Thoracic aorta (tissue), 2 donors: ENCODE measurements at places on chromosomes 4 and X.

DNA sequence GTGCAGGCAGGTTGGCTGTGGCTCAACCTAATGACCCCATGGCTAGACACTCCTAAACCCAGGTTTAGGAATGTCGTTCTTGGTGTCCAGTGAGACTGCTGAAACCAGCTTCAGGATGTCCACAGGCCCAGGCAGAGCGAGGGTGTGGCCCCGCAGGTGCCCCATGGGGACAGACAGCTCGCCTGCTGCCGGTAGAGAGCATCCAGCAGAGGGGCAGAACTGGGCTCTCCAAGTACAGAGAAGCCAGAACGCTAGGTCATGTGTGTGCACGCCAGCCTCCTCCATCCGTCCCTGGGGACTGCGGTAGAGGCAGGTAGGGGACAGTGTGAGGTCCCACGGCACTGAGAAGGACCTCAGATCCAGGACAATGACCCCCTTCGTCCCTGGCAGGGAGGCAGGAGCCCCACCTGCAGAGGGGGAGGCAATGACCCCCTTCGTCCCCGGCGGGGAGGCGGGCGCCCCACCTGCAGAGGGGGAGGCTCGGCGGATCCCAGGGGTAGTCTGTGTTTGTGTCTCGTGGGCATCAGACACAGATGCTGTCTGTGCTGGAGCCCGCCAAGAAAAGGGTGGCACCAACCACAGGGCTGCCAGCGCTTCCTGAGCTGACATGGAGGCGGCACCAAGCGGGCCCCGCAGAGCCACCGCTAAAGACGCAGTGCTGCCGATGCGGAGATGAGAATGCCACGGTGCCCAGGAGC is 118.4 kb downstream of the FAM53A start:
- no peaks in the 10 kb centered on the region for H3K36me3 ChIP-seq
- no peak overlapping the region for H3K27ac ChIP-seq
- H3K4me3 ChIP-seq: no peak overlapping the region
- no peak for DNase-seq
- H3K4me1 ChIP-seq: no peaks in the 10 kb centered on the region

DNA sequence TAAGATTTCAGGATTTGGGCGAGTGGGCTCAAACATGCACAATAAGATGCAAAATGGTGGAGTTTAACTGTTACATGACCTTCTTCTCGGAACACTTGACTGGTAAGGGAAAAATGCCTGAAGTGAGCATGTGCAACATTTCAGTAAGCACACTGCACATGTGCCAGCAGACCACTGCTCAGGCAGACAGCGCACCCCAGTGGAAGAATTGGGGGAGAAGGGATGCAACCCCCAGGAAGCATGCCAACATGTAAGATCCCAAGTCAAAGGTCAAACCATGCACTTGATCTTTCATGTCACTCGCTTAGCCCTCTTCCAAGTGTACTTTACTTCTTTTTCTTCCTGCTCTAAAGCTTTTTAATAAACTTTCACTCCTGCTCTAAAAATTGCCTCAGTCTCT is 256.3 kb downstream of the CENPC start:
- no peak overlapping the region for H3K4me3 ChIP-seq
- no peak overlapping the region for H3K27ac ChIP-seq
- no peaks in the 10 kb centered on the region for H3K4me1 ChIP-seq
- H3K27me3 ChIP-seq: no peaks in the 10 kb centered on the region

- H3K27me3 ChIP-seq: no peaks in the 10 kb centered on the region
- no peak overlapping the region for H3K27ac ChIP-seq
- H3K4me3 ChIP-seq: no peak overlapping the region
- no peaks in the 10 kb centered on the region for H3K36me3 ChIP-seq
- DNase-seq: no peak
Observed at GRCh38 chrX:12567857-12568256, 223.4 kb upstream of the PRPS2 start.

DNA sequence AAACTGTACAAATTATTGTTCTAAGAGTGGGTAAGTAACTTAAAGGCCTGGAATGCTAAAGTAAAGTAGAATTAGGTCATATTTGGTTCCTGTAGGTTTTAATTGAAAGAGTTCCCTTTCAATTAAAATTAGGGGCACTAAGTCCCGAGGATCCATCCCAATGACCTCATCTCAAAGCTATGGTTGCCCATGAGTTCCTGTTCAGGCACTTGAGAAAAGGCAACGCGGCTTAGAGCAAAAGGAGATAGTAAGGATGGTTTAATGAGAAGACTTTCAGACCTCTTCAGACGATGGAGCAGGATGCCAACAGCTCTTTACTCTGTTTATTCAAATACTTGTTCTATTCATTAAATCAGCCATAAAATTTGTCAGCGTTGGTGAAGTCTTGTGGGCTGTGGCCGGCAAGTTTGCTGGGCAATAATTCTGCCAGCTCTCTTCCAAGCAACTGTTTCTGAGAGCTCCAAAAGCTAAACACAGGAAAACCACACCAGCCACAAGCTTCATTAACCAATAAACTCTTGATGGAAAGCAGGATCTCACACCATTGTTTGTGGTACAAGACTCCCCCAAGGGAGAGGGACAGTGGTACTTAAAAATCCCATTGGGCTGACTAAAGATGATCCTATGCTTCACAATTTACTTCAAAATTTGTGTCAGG is 167.4 kb downstream of the COL4A6 start:
- H3K27ac ChIP-seq: no peak overlapping the region
- H3K27me3 ChIP-seq: no peaks in the 10 kb centered on the region
- H3K4me1 ChIP-seq: no peaks in the 10 kb centered on the region
- no peaks in the 10 kb centered on the region for H3K36me3 ChIP-seq

GRCh38 chr4:141309874-141310273 is 89.2 kb downstream of the ZNF330 start:
- no peak overlapping the region for H3K4me3 ChIP-seq
- no peak overlapping the region for H3K27ac ChIP-seq
- no peak for DNase-seq
- no peaks in the 10 kb centered on the region for H3K36me3 ChIP-seq

GRCh38 chr4:185787926-185788679 is 23.9 kb downstream of the SORBS2 start:
- no peaks in the 10 kb centered on the region for H3K36me3 ChIP-seq
- H3K27me3 ChIP-seq: no peaks in the 10 kb centered on the region
- H3K27ac ChIP-seq: no peak overlapping the region
- H3K4me3 ChIP-seq: no peak overlapping the region
- no peak for DNase-seq

GRCh38 chrX:115595049-115595448 is 34.1 kb downstream of the PLS3 start:
- no peak for DNase-seq
- H3K36me3 ChIP-seq: no peaks in the 10 kb centered on the region
- no peaks in the 10 kb centered on the region for H3K4me1 ChIP-seq

DNA sequence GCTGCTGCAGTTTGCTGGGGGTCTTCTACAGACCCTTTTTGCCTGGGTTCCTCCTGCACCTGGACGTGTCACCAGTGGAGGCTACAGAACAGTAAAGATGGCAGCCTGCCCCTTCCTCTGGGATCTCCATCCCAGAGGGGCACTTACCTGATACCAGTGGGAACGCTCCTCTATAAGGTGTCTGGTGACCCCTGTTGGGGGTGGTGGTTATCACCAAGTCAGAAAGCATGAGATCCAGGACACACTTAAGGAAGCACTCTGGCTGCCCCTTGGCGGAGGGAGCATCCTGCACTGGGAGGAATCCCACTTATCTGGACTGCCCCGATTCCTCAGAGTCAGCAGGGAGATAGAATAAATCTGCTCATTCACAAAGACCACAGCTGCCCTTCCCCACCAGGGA is 218.9 kb upstream of the GALNTL6 start:
- H3K4me3 ChIP-seq: no peak overlapping the region
- H3K27ac ChIP-seq: no peak overlapping the region
- no peaks in the 10 kb centered on the region for H3K27me3 ChIP-seq
- no peak for DNase-seq

GRCh38 chr4:1725521-1725920 is 4.2 kb downstream of the TACC3 start:
- no peak overlapping the region for H3K27ac ChIP-seq
- H3K27me3 ChIP-seq: no peaks in the 10 kb centered on the region
- no peaks in the 10 kb centered on the region for H3K36me3 ChIP-seq
- no peak for DNase-seq
- peaks cover 5% of the 10 kb centered on the region for H3K4me1 ChIP-seq
- no peak overlapping the region for H3K4me3 ChIP-seq

- peak overlapping the region; percentile 88 for H3K4me3 ChIP-seq
- peaks cover 34% of the 10 kb centered on the region for H3K4me1 ChIP-seq
- no peak for DNase-seq
- H3K27me3 ChIP-seq: no peaks in the 10 kb centered on the region
- H3K27ac ChIP-seq: peak overlapping the region; percentile 92
- no peaks in the 10 kb centered on the region for H3K36me3 ChIP-seq
Observed at GRCh38 chrX:63754136-63754859, 30.7 kb downstream of the ARHGEF9 start.

GRCh38 chrX:74557378-74557777 is 57.0 kb downstream of the RLIM start:
- DNase-seq: no peak
- no peak overlapping the region for H3K27ac ChIP-seq
- no peaks in the 10 kb centered on the region for H3K27me3 ChIP-seq
- no peak overlapping the region for H3K4me3 ChIP-seq
- no peaks in the 10 kb centered on the region for H3K4me1 ChIP-seq

DNA sequence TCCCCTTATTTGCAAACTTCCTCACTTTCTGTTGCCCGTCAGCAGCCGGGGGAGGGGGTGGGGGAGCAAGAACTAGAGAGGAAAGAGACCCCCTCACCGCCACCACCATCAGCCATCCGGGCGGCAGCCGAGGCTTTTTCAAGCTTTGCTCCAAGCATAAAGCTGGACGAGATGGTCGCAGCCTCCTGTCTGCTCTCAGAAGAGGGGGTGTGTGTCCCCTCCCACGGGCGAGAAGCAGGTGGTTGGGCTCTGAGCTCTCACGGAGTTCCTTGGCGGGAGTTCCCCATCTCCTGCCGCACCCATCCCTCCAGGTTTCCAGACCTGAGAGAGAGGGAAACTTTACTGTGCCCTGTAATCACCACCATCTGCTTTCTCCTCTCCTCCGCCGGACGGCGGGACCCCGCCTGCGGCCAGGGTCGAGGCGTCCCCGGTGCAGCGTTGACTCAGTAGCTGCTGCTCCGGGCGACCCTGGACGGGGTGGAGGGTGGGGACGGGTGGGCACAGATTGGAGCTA is 4.7 kb upstream of the ARX start:
- no peaks in the 10 kb centered on the region for H3K27me3 ChIP-seq
- no peak overlapping the region for H3K27ac ChIP-seq
- H3K4me3 ChIP-seq: no peak overlapping the region
- H3K4me1 ChIP-seq: no peaks in the 10 kb centered on the region
- no peaks in the 10 kb centered on the region for H3K36me3 ChIP-seq

- no peak overlapping the region for H3K4me3 ChIP-seq
- H3K27me3 ChIP-seq: no peaks in the 10 kb centered on the region
- peaks cover 28% of the 10 kb centered on the region for H3K4me1 ChIP-seq
- peak overlapping the region; percentile 70 for H3K27ac ChIP-seq
- no peak for DNase-seq
Observed at GRCh38 chr4:183843248-183843671, 61.8 kb upstream of the STOX2 start.

DNA sequence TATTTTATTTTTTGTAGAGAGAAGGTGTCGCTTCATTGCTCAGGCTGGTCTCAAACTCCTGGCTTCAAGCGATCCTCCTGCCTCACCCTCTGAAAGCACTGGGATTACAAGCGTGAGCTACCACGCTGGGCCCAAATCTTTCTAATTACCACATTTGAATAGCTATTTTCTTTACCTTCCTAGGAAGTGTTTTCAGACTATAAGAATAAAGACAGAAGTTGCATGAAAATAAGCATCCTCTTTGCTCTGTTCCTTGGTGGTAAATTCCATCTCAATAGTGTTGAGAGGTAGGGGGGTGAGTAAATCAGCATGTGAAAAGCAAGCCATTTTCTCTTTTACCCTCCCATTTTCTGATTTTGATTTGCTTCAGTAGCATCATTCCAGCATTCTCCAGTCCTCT is 122.4 kb downstream of the LARP7 start:
- no peaks in the 10 kb centered on the region for H3K36me3 ChIP-seq
- no peak overlapping the region for H3K27ac ChIP-seq
- H3K4me1 ChIP-seq: no peaks in the 10 kb centered on the region
- no peak overlapping the region for H3K4me3 ChIP-seq

- H3K27me3 ChIP-seq: no peaks in the 10 kb centered on the region
- no peak overlapping the region for H3K27ac ChIP-seq
- no peak for DNase-seq
- no peak overlapping the region for H3K4me3 ChIP-seq
- H3K36me3 ChIP-seq: no peaks in the 10 kb centered on the region
- H3K4me1 ChIP-seq: no peaks in the 10 kb centered on the region
Observed at GRCh38 chr4:78483811-78484210, 67.8 kb upstream of the ANXA3 start.

GRCh38 chrX:53321230-53321942 is 40.0 kb upstream of the IQSEC2 start:
- H3K4me3 ChIP-seq: peak overlapping the region; percentile 78
- H3K27me3 ChIP-seq: no peaks in the 10 kb centered on the region
- H3K27ac ChIP-seq: no peak overlapping the region
- H3K36me3 ChIP-seq: no peaks in the 10 kb centered on the region
- no peak for DNase-seq

DNA sequence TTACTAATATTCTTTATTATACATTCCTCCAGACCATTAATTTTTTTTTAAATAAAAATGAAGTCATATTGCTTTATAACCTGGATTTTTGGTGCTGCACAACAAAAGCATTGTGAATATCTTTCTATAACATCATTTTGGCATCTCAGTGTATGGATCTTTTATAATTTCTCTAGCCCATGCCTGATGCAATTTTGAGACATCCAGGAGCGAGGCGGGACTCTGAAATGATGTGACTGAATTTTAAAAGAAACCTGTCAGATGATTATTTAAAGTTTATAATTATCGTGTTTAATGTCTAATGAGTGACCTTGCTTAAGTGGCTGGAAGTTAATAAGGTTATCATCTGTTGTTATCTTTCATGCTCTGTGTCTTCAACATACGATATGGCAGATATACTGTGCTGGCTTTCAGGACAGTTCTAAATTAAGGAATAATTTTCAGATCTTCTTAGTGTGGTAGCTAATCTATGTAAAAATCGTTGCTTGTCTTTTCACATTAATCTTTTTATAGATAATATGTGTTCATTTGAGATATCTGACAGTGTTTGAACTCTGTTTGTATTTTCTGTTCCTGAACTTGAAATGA is 58.8 kb downstream of the KIT start:
- no peaks in the 10 kb centered on the region for H3K27me3 ChIP-seq
- no peak overlapping the region for H3K27ac ChIP-seq
- DNase-seq: no peak
- no peak overlapping the region for H3K4me3 ChIP-seq

DNA sequence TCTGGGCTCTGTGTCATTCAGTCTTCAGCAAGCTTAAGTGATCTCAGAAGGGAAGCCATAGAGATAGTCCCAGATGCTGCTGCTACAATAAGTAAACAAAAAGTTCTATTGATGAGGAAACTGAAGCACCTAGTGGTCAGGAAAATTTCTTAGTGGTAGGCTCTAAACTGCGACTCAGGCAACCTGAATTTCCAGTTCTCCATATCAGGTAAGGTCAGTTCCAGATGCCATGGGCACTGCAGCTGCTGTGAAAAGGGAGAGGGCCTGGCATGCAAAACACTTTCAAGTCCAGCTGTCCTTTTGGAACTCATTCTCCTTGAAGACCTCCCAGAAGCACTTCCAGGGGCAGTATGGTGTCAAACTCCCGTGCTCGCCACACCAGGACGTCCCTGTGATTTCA is 46.2 kb downstream of the REELD1 start:
- no peaks in the 10 kb centered on the region for H3K27me3 ChIP-seq
- H3K4me3 ChIP-seq: no peak overlapping the region
- no peaks in the 10 kb centered on the region for H3K36me3 ChIP-seq
- no peak for DNase-seq
- no peak overlapping the region for H3K27ac ChIP-seq

- H3K27me3 ChIP-seq: no peaks in the 10 kb centered on the region
- no peaks in the 10 kb centered on the region for H3K4me1 ChIP-seq
- H3K36me3 ChIP-seq: no peaks in the 10 kb centered on the region
- H3K4me3 ChIP-seq: no peak overlapping the region
- DNase-seq: no peak
- H3K27ac ChIP-seq: no peak overlapping the region
Observed at GRCh38 chr4:79330720-79331119, 4.9 kb upstream of the NAA11 start.
